ENCODE measurements at places on chromosomes 4 and X.

DNA sequence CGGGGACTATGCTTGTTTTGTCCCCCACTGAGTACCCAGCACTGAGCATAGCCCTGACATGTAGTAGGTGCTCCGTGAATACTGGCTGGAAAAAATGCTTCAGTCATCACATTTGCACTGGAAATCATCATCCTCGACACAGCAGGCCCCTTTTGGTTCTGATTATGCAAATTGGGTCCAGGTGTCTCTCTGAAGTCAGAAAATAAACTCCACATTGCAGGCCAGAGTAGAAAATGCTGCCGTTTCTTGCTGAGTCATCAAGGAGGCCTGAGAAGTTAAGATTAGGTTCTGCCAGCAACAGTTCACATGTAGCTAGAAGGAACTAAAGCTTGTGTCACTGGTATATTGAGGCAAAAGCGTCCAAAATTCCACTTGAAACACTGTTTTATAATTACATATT is 15.0 kb upstream of the STK32B start:
- no peak for DNase-seq

DNA sequence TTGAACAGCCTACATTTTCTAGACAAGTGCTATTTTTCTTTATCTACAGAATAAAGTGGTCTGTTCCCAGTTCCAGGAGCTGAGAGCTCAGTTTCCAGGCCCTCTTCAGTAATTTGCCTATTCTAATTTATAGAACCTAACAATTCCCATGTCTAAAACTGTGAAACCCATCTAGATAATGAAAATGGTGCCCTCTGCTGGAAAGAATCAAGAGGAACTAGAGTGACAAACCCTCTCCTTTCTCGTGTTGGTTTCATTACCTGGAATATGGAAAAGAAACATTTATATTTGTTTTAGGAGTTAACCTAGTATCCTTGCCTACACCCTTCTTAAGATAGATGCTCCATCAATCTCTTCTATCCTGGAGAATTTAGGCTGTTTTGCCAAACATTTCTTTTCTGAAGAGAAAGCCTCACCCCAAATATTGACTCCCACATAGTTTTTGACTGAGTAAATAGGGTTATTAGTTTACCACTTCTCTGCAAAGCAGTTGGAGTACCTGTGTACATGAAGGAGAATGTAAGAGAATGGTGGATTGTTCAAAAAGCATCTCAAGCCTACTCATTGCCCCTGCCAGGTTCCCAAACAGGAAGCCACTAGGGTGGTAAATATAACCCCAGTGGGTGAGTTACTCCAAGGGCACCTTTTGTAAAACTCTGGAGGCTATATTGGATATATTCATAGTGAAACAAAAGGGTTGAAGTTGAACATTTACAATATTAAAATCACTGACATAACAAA is 121.6 kb downstream of the RASL11B start:
- no peak for DNase-seq

GRCh38 chr4:2275546-2276251 is 13.8 kb upstream of the MXD4 start:
- no peak for DNase-seq

DNA sequence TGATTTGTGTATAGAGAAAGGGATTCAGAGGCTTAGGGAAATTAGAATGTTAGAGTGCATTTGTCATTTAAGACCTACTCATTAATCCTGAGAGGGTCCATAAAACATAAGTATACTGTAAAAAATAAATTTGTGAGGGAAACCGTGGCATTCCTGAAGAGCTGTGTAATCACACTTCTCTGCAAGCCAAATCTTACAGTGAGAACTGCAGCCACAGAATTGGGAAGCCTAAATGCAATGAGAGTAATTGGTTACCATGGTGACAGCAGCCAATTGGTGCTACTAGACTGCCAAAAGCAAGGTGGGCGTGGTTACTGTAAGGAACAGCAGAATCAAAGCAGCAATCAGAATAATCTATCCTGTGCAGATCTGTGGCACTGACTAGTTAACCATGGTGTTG is 345.2 kb upstream of the GRID2 start:
- DNase-seq, result no peak

- no peak for DNase-seq
Observed at GRCh38 chrX:38129366-38129765, 91.3 kb downstream of the SRPX start.

DNA sequence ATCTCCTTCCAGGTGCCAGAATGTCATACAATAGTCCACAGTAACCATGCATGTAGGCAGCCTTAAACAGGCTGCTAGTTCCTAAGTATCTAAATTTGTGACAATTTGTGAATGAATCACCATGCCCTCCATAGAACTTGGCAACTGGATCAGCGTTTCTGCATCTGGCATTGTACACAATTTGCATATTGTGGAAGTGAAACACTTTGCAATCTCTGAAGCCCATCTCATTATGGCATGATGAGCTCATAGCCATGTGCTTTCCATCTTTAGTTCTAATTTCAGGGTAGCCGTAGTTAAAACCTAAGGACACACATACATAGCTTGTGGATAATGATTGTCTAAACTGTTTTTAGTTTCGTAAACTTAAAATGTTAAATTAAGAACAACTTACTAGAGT is 573.6 kb downstream of the PPP4R3C start:
- DNase-seq, result no peak

DNA sequence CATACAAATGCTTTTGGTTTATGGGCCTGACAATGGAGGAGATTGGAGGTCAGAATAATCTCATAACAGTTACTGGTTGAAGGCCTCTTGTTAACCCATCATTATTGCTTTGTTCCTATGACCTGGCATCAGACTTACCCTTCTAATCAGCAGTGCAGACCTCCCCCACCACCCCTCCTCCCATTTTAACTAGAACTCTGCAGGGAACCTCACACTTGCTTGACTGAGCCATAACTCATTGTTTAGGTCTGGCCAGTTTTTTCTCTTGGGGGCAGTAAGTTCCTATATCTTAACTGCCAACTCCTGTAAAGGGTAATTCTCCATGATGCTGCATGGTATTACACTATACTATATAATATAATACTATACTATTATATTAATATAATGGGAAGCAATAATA is 609.3 kb downstream of the IL1RAPL1 start:
- DNase-seq, result no peak

- no peak for DNase-seq
Observed at GRCh38 chr4:104901438-104901837, 245.2 kb upstream of the TET2 start.

DNA sequence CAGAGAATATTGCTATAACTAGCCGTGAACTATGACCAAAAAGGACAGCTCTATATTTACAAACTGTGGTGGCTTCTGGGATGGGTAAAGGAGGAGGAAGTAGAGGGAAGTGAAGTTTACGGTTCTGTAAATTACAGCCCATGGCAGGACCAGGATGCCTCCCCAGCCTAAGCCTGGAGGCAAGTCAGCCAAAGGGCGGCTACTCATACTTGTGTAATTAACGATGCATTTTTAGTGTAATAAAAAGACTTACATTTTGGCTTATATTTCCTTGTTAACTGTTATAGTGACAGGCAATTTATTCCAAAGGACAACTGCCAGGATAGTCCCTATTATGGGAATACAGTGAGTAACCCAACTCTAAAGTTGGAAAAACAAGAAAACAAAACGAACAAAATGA is 139.9 kb upstream of the OTUD4 start:
- no peak for DNase-seq

DNA sequence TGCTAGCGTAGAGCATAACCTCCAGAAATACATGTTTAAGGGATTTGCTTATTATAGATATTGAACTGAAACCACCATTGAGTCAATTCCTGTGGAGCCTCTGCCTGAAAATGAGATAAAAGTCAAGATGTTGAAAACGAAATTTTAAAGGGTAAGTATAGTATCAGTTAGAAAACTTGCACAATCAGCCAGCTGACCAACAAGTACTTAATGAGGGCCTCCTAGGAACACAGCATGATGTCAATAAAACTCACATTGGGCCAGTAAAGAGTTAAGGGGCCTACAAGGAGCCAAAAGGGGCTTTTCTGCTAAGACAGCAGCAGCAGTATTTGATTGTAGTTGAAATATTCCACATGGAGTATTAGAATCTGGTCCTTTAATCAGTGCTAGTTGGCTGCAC is 314.1 kb upstream of the PPARGC1A start:
- no peak for DNase-seq

DNA sequence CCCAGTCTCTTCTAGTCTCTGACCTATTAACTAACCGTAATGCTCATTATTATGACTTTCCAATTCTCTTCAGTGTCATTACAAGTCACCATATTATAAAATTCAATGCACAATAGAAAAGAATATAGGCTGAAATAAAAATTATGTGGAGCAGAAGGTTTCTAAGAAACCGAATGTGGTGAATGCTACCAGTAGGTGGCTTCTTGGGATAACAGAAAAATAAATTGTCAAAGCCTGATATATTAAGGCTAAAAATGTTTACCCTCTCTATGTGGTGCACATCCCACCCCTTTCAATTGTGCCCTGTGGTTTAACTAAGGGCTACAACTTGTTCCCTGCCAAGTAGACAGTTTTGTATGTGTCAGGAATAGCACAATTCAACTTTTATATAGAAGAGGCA is 624.6 kb upstream of the TECRL start:
- no peak for DNase-seq

- DNase-seq, result no peak
Observed at GRCh38 chr4:74822603-74823002, 28.3 kb upstream of the BTC start.

GRCh38 chr4:94068753-94069719 is 138.6 kb upstream of the SMARCAD1 start:
- DNase-seq, result no peak

Data from stimulated activated CD8-positive, alpha-beta memory T cell treated with anti-CD3 and anti-CD28 coated beads, Interleukin-12 subunit alpha, Interleukin-12 subunit beta, amount 100 ng/mL, for 1 hour (primary cell).